ENCODE measurements at places on chromosomes 11 and 22. TPM values are rescaled to one million over a fixed set of nuclear protein-coding genes. Genes with fewer than 3 reads are reported as not detected.

The DLG2 gene
- total RNA-seq, result 1.3 TPM

The FADD gene
- total RNA-seq, result 49.7 TPM

The NXPE4 gene
- total RNA-seq, result not detected

The TPCN2 gene
- total RNA-seq, result 13.5 TPM

The RRAS2 gene
- total RNA-seq, result 138 TPM

The OR4D5 gene
- total RNA-seq, result not detected

The FOLH1 gene
- not detected for total RNA-seq

The LINC01488 gene
- not detected for total RNA-seq

The TRIM48 gene
- not detected for total RNA-seq

The CRYBB3 gene
- total RNA-seq, result not detected

The ST13 gene
- 190 TPM for total RNA-seq

The TUB gene
- 1.9 TPM for total RNA-seq

The DEPDC7 gene
- 7.7 TPM for total RNA-seq

The TP53I11 gene
- total RNA-seq, result 25.8 TPM

The ACTN3 gene
- total RNA-seq, result not detected

The MPST gene
- 64.3 TPM for total RNA-seq

The CARD18 gene
- under 0.01 TPM for total RNA-seq

The CHST1 gene
- total RNA-seq, result 0.97 TPM

The TLCD5 gene
- 7.4 TPM for total RNA-seq

The PATE2 gene
- total RNA-seq, result 0.32 TPM

The ART1 gene
- total RNA-seq, result not detected

The PTPRCAP gene
- total RNA-seq, result 0.32 TPM

The SCGB1A1 gene
- total RNA-seq, result not detected

The CBLIF gene
- not detected for total RNA-seq

The CDKN1C gene
- total RNA-seq, result 3.9 TPM

The CD59 gene
- total RNA-seq, result 206 TPM

The OR8G5 gene
- not detected for total RNA-seq

The EIF3F gene
- total RNA-seq, result 216 TPM

The MS4A6A gene
- not detected for total RNA-seq

The OR4X1 gene
- total RNA-seq, result not detected

The CBL gene
- total RNA-seq, result 20.7 TPM

The MRGPRF gene
- total RNA-seq, result 61.3 TPM

The CELSR1 gene
- 1.7 TPM for total RNA-seq

The SGSM1 gene
- total RNA-seq, result not detected
